ENCODE measurements at places on chromosomes 2 and 18. TPM values are rescaled to one million over a fixed set of nuclear protein-coding genes. Genes with fewer than 3 reads are reported as not detected.

TEX44 gene
- total RNA-seq, result not detected

SERPINB2 gene
- total RNA-seq, result not detected

IL36G gene
- 0.32 TPM for total RNA-seq

RBM44 gene
- 0.71 TPM for total RNA-seq

DYNAP gene
- total RNA-seq, result 0.46 TPM

NR4A2 gene
- total RNA-seq, result 0.66 TPM

HJURP gene
- total RNA-seq, result 83.7 TPM

NGEF gene
- 5.4 TPM for total RNA-seq

CNDP2 gene
- 248 TPM for total RNA-seq

GPR45 gene
- not detected for total RNA-seq

MTERF4 gene
- 25.4 TPM for total RNA-seq

CFAP221 gene
- total RNA-seq, result 0.14 TPM

DNA sequence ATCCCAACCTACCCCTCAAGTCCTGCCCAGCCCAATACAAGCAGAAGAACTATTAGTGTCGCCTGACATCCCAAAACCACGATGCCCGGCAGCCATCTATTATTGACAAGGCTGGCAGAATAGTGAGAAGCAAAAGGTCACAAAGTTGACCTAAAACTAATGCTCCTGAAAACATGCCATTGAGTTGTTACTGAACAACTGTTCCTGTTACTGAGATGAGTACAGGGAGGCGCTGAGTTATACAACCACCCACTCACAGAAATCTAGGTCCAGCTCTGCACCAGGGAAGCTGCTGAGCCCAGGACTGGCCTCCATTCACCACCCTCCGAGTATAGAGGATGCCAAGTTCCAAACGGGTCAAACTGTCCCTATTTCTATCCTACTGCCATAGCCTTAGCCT lies 180.0 kb upstream of the ACAA2 start:
- no peak overlapping the region for H3K4me3 ChIP-seq
- no peaks in the 10 kb centered on the region for H3K36me3 ChIP-seq
- H3K27me3 ChIP-seq, result no peaks in the 10 kb centered on the region
- no peak overlapping the region for H3K27ac ChIP-seq
- no peak for DNase-seq
- peaks cover 38% of the 10 kb centered on the region for H3K4me1 ChIP-seq

GRCh38 chr2:200668478-200668877 lies 82.7 kb downstream of the AOX1 start:
- H3K36me3 ChIP-seq, result no peaks in the 10 kb centered on the region
- H3K27me3 ChIP-seq, result no peaks in the 10 kb centered on the region
- H3K27ac ChIP-seq, result no peak overlapping the region

GRCh38 chr2:221482666-221483455 lies 89.2 kb downstream of the EPHA4 start:
- no peaks in the 10 kb centered on the region for H3K27me3 ChIP-seq
- no peak overlapping the region for H3K4me3 ChIP-seq
- peaks cover 12% of the 10 kb centered on the region for H3K4me1 ChIP-seq
- H3K36me3 ChIP-seq, result no peaks in the 10 kb centered on the region

- H3K27ac ChIP-seq, result no peak overlapping the region
- no peaks in the 10 kb centered on the region for H3K36me3 ChIP-seq
- no peak overlapping the region for H3K4me3 ChIP-seq
- H3K4me1 ChIP-seq, result peaks cover 10% of the 10 kb centered on the region
- H3K27me3 ChIP-seq, result no peaks in the 10 kb centered on the region
- DNase-seq, result no peak
Measured at GRCh38 chr18:33873112-33873511, 295.1 kb downstream of the ASXL3 start.

GRCh38 chr2:105744909-105745853 lies at the start of gene NCK2:
TSS of gene NCK2 (plus strand) at chr2:105744912. CDS start at chr2:105855064, 110,152 bp downstream.
- H3K4me1 ChIP-seq, result peaks cover 44% of the 10 kb centered on the region
- peak within 1 kb of the TSS; percentile 78 for H3K4me3 ChIP-seq
- peaks cover 15% of the 10 kb centered on the region for H3K36me3 ChIP-seq

GRCh38 chr2:69945441-69945840 lies 16.0 kb downstream of the ASPRV1 start:
- no peaks in the 10 kb centered on the region for H3K27me3 ChIP-seq
- H3K27ac ChIP-seq, result peak overlapping the region; percentile 5
- H3K4me3 ChIP-seq, result no peak overlapping the region
- H3K36me3 ChIP-seq, result no peaks in the 10 kb centered on the region
- peaks cover 4% of the 10 kb centered on the region for H3K4me1 ChIP-seq

- peaks cover 14% of the 10 kb centered on the region for H3K36me3 ChIP-seq
- no peak overlapping the region for H3K27ac ChIP-seq
- DNase-seq, result no peak
- H3K27me3 ChIP-seq, result peaks cover 3% of the 10 kb centered on the region
- H3K4me1 ChIP-seq, result no peaks in the 10 kb centered on the region
- H3K4me3 ChIP-seq, result no peak overlapping the region
Measured at GRCh38 chr2:37441055-37441454, 96.6 kb downstream of the QPCT start.

DNA sequence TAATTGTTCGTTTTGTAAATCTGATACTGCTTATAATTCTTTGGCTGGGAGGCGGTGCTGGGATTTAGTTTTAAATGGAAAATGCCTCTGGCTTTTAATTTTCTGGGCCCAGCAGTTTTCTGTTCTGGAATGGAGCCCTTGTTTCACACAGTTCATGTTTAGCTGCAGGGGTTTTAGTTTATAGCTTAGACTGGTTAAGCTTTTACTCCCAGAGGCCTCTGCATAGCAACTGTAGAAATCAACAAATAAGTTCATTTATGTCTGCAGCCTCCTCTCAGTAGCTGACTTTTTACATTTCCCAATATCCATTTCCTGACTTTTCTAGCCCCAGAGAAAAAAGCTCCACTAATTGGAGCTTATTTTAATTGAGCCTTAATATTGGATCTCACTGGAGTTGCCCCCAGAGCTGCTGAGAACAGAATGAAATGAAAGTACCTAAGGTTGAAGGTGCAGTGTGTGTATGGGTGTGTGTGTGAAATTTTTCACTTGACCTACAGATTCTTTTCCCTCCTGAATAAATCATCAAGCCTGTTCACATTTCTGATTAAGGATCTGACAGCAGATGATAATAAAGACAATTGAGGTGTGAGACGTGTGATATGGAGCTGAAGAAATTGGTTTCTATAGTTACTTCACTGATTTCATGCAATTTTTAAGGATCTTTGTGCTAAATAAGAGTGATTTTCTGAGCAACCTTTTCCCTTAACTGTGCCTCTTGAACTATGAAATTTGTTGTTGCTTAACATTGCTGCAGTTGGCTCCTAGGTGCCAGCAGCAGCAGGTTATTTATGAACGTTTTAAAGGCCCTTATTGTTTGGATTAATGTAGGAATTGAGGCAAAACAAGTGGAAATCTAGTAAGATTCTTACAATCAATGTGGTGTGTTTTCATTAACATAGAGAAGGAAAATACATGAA lies 109.6 kb downstream of the TAF4B start:
- no peaks in the 10 kb centered on the region for H3K36me3 ChIP-seq
- H3K4me1 ChIP-seq, result no peaks in the 10 kb centered on the region
- no peak for DNase-seq
- H3K27me3 ChIP-seq, result no peaks in the 10 kb centered on the region
- H3K4me3 ChIP-seq, result no peak overlapping the region

GRCh38 chr18:79639072-79639829 lies 40.4 kb upstream of the CTDP1 start:
- H3K27ac ChIP-seq, result 0 out of 2 replicates have a peak overlapping the region, but pooled peaks have one; percentile 32
- H3K27me3 ChIP-seq, result peaks cover 14% of the 10 kb centered on the region
- DNase-seq, result no peak
- H3K4me3 ChIP-seq, result no peak overlapping the region
- H3K4me1 ChIP-seq, result no peaks in the 10 kb centered on the region
- H3K36me3 ChIP-seq, result 0 out of 2 replicates have a peak, but pooled peaks cover 3% of the 10 kb centered on the region

DNA sequence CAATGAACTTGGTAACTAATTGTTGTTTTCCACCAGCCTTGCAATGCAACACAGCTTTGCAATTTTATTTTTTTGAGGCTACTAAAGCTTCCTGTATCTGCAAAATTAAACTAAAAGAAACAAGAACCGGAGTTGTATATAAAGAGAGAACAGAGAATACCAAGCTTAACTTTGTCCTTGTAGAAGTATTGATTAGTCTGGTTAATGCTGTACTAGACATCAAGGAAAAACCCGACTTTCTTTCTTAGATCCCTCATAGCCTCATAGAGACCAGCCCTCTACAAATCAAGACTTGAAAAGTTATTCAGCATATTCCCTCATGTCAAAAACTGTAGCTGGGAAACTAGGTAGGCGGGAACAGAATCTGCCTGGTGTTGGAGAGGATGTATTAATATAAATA lies 1.7 kb upstream of the ASAP2 start:
- peak overlapping the region; percentile 79 for H3K4me3 ChIP-seq
- no peak overlapping the region for H3K27ac ChIP-seq
- no peaks in the 10 kb centered on the region for H3K36me3 ChIP-seq
- no peak for DNase-seq

- DNase-seq, result no peak
- no peaks in the 10 kb centered on the region for H3K36me3 ChIP-seq
- H3K4me3 ChIP-seq, result no peak overlapping the region
Measured at GRCh38 chr18:45456090-45457021, 158.9 kb upstream of the SLC14A2 start.

GRCh38 chr18:31677592-31677991 lies 6.8 kb downstream of the B4GALT6 start:
- H3K27ac ChIP-seq, result peak overlapping the region; percentile 38
- H3K36me3 ChIP-seq, result no peaks in the 10 kb centered on the region
- peaks cover 70% of the 10 kb centered on the region for H3K4me1 ChIP-seq
- H3K4me3 ChIP-seq, result no peak overlapping the region
- no peak for DNase-seq
- H3K27me3 ChIP-seq, result no peaks in the 10 kb centered on the region

DNA sequence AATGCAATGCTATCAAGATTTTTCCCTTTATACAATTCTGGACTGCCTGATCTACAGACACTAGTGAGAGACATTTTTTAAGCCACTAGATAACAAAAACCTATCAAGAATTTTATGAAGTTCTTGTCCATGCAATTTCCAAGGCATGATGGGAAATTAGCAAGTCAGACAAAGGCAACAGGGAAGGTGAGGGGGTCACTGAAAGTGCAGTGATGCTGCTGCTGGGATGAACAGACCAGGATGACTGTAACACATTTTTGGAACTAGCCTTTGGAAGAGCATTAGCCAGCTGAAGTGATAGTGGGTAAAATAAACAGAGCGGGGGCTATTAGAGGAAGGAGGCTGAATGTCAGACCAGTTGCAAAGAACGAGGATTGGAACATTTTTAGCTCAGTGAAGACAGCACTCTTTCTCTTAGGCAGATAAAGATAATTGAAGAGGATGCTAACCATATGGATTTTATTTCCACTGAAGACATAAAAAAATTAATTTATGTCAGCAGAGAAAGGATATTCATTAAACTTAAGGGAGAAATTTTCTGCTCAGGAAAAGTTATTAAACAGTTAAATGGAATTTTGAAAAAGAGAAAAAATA lies 17.9 kb downstream of the NRXN1 start:
- peak overlapping the region; percentile 95 for H3K27ac ChIP-seq
- H3K27me3 ChIP-seq, result no peaks in the 10 kb centered on the region
- DNase-seq, result no peak

GRCh38 chr2:10883801-10884478 lies 27.8 kb upstream of the KCNF1 start:
- 0 out of 2 replicates have a peak overlapping the region, but pooled peaks have one; percentile 17 for H3K27ac ChIP-seq
- H3K4me1 ChIP-seq, result peaks cover 45% of the 10 kb centered on the region
- no peak for DNase-seq
- H3K27me3 ChIP-seq, result no peaks in the 10 kb centered on the region
- no peaks in the 10 kb centered on the region for H3K36me3 ChIP-seq
- no peak overlapping the region for H3K4me3 ChIP-seq

DNA sequence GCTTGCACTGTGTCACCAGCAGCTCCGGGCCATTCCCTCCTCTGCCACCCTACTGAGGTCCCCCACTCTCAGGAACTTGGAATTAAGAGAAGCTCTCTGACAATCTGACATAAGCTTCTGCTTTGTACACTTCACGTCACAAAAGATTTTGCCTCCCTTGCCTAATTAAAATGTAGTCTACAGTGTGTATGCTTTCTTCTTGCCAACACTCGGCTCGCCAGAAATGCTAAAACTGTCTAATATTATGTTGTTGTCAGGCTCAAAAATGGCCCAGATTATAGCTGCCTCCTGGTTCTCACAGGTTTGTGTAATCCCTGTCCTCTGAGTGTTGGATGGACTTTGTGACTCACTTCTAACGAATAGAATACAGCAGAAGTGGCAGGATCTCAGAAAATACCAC lies 474.7 kb downstream of the MBD2 start:
- H3K27ac ChIP-seq, result no peak overlapping the region
- peaks cover 24% of the 10 kb centered on the region for H3K4me1 ChIP-seq
- DNase-seq, result no peak
- no peaks in the 10 kb centered on the region for H3K27me3 ChIP-seq

- no peaks in the 10 kb centered on the region for H3K36me3 ChIP-seq
- peaks cover 19% of the 10 kb centered on the region for H3K4me1 ChIP-seq
- H3K4me3 ChIP-seq, result no peak overlapping the region
- no peak for DNase-seq
- H3K27ac ChIP-seq, result no peak overlapping the region
Measured at GRCh38 chr2:53033411-53033810, 734.2 kb upstream of the CHAC2 start.

DNA sequence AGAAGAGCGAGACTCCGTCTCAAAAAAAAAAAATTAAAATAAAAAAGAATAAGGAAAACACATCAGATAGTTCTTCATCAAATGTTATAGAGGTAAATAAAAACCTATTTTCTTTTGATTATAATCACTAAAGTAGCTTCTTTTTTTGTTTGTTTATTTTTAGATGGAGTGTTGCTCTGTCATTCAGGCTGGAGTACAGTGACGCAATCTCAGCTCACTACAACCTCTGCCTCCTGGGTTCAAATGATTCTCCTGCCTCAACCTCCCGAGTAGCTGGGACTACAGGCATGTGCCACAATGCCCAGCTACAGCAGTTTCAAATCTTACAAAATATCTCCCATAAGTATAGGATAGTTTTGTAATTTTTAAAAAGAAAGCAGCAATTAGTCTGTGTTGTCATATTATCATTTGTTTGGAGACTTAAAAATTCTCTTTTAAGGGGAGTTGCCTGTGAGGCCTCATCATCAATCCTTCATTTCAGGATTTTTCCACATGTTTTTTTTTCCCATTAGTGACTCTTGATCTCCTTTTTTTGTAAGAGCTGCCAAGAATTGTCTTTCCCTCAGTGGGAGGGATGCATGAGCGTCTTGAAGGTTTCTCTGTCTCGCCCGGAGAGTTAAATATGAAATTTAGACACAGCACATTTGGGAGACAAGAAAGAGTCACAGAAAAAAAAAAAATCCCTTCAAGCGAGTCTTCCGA lies 275.9 kb downstream of the CDCA7 start:
- H3K36me3 ChIP-seq, result no peaks in the 10 kb centered on the region
- peaks cover 6% of the 10 kb centered on the region for H3K4me1 ChIP-seq
- DNase-seq, result no peak
- no peaks in the 10 kb centered on the region for H3K27me3 ChIP-seq
- no peak overlapping the region for H3K4me3 ChIP-seq

DNA sequence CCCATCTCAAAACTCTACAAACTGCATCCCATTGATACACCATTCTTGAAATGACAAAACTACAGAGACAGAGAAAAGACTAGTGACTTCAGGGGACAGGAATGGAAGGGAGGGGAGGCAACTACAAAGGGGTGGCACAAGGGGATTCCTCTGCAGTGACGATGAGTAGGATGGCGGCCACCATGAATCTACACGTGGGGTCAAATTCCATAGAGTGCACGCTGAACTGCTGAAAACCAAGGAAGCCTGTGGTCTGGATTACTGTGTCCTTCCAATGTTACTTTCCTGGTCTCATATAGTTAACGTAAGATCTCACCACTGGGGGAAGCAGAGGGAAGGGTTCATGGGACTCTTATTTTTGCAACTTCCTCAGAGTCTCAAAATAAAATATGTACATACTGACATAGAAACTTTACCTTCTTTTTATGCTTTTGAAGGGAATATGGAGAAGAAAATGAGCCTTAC lies 23.6 kb downstream of the COX7A2L start:
- no peak overlapping the region for H3K27ac ChIP-seq
- H3K27me3 ChIP-seq, result no peaks in the 10 kb centered on the region
- no peak overlapping the region for H3K4me3 ChIP-seq
- DNase-seq, result no peak
- peaks cover 22% of the 10 kb centered on the region for H3K36me3 ChIP-seq
- H3K4me1 ChIP-seq, result peaks cover 5% of the 10 kb centered on the region

All from WTC11 (cell line).